ENCODE measurements at places on chromosomes 2 and 18. TPM values are rescaled to one million over a fixed set of nuclear protein-coding genes. Genes with fewer than 3 reads are reported as not detected.

Gene CELF4
- total RNA-seq: not detected

Gene AGXT
- total RNA-seq: not detected

Gene CIDEA
- 1.3 TPM for total RNA-seq

Gene TRAK2
- total RNA-seq: 18.9 TPM

Gene IL1RL1
- not detected for total RNA-seq

Gene ZBTB7C
- total RNA-seq: 3.4 TPM

Gene APCDD1
- total RNA-seq: 2.4 TPM

Gene CENPO
- 27.7 TPM for total RNA-seq

Gene MYO3B
- 0.24 TPM for total RNA-seq

Gene VSNL1
- 5.0 TPM for total RNA-seq

Gene FIGN
- 2.5 TPM for total RNA-seq

Gene AFF3
- total RNA-seq: 0.03 TPM

Gene COPS8
- 102 TPM for total RNA-seq

Gene FBLN7
- total RNA-seq: 0.21 TPM

Gene MFSD2B
- under 0.01 TPM for total RNA-seq

Gene RNU2-63P
- total RNA-seq: 6.8 TPM

Gene TXNDC2
- total RNA-seq: not detected

Gene GALR1
- not detected for total RNA-seq

Gene VWA3B
- total RNA-seq: not detected

Gene FZD7
- 66.5 TPM for total RNA-seq

Gene TGFA
- total RNA-seq: 59.2 TPM

Gene DSG3
- total RNA-seq: 266 TPM

Gene C2orf80
- total RNA-seq: not detected

Gene ERFE
- 1.0 TPM for total RNA-seq

Gene VRK2
- 25.5 TPM for total RNA-seq

Gene TMEM185B
- 45.7 TPM for total RNA-seq

Gene UBE2E3
- 86.3 TPM for total RNA-seq

Gene ITGB6
- total RNA-seq: 461 TPM

Measured in mammary epithelial cell (primary cell).